ENCODE measurements at places on chromosomes 1 and 21. TPM values are rescaled to one million over a fixed set of nuclear protein-coding genes. Genes with fewer than 3 reads are reported as not detected.

The PCP4L1 gene
- total RNA-seq = 0.26 TPM

The OR14K1 gene
- not detected for total RNA-seq

The DCLRE1B gene
- 11.0 TPM for total RNA-seq

The C1orf116 gene
- total RNA-seq = not detected

The KIF26B gene
- not detected for total RNA-seq

The S100A1 gene
- total RNA-seq = not detected

The DCST1 gene
- not detected for total RNA-seq

The MATN1 gene
- not detected for total RNA-seq

The HES2 gene
- total RNA-seq = 0.35 TPM

The SZRD1 gene
- total RNA-seq = 146 TPM

The GCSAML gene
- not detected for total RNA-seq

The LRRC53 gene
- total RNA-seq = not detected

The ISG20L2 gene
- total RNA-seq = 38.2 TPM

The CYP4B1 gene
- total RNA-seq = not detected

The APOBEC4 gene
- total RNA-seq = not detected

The CYP4A22 gene
- total RNA-seq = not detected

The CFH gene
- total RNA-seq = 1.7 TPM

The AKNAD1 gene
- not detected for total RNA-seq

The LRRC8C gene
- total RNA-seq = 45.0 TPM

The S100A16 gene
- not detected for total RNA-seq

The PAPPA2 gene
- not detected for total RNA-seq

The KANK4 gene
- not detected for total RNA-seq

The OBSCN gene
- total RNA-seq = 31.6 TPM

The INTS3 gene
- 59.8 TPM for total RNA-seq

The NKAIN1 gene
- total RNA-seq = not detected

The ZYG11B gene
- total RNA-seq = 13.6 TPM

The COL8A2 gene
- not detected for total RNA-seq

The CYP4Z1 gene
- total RNA-seq = not detected

The RAD54L gene
- 33.0 TPM for total RNA-seq

The KRTAP19-1 gene
- total RNA-seq = not detected

The PPT1 gene
- total RNA-seq = 79.4 TPM

The REN gene
- total RNA-seq = not detected

The RNU1-4 gene
- total RNA-seq = 1,658 TPM

The CSF3R gene
- total RNA-seq = 0.36 TPM

The GNG4 gene
- 0.63 TPM for total RNA-seq

The DFFB gene
- 9.1 TPM for total RNA-seq

The MTARC1 gene
- not detected for total RNA-seq

All from activated naive CD4-positive, alpha-beta T cell treated with anti-CD3 and anti-CD28 coated beads, Interleukin-2, amount 10 ng/mL, durations not matched to agents 5 hours and 36 hours (primary cell).